Effector CD4-positive, alpha-beta T cell (primary cell): ENCODE measurements at places on chromosomes 1 and 21.

DNA sequence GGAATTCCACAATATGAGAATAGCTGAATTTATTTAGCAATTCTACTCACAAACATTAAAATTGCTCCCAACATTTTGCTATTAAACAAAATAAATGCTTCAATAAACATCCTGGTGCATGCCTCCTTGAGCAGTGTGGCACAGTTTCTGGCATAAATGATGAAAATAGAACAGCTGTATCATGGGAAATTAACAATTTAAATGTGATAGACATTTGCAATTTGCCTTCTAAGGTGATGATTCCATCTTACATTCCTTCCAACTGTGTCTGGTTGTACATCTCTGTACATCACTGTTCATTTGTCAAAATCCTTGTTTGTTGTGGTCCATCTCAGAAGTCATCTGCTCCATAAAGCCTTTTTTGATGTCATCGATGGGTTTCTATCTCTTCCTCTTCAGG, 198.7 kb downstream of the KCTD3 start:
- no peak for DNase-seq

GRCh38 chr1:194338241-194338948, 1152.0 kb upstream of the B3GALT2 start:
- no peak for DNase-seq

- DNase-seq, result no peak
Measured at GRCh38 chr21:38798481-38798882, 7.2 kb upstream of the ETS2 start.

- no peak for DNase-seq
Measured at GRCh38 chr21:28657566-28657965, 335.1 kb downstream of the LTN1 start.

DNA sequence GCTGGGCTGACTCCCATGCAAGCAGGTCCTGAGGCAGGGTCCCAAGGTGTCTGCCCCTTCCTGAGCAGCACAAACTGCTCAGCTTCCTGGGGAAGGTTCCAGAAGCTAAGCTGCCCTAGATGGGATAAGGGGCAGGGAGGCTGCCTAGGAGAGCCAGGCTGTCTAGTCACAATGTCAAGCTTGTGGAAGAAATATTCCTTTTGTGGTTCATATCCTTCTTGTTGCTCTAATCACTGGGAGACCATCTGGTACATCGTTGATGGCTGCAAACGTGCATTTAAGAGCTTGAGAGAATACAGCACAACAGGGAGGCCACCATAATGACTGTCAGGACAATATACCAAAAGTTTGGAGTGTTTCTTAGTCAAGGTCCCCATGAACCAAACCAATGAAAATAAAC, 67.4 kb downstream of the SLC16A1 start:
- DNase-seq, result no peak

DNA sequence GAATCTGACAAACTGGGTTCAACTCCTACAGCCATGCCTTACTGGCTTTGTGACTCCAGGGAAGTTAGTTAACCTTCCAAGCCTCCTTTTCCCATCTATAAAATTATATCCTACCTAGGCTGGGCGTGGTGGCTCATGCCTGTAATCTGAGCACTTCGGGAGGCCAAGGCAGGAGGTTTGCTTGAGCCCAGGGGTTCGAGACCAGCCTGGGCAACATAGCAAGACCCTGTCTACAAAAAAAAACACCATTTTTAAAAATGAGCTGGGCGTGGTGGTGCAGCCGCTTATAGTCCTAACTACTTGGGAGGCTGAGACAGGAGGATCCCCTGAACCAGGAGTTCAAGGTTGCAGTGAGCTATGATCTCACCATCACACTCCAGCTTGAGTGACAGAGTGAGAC, 15.1 kb downstream of the CELF3 start:
- DNase-seq, result no peak

- no peak for DNase-seq
Measured at GRCh38 chr1:160904783-160905616, 20.0 kb upstream of the ITLN1 start.

DNA sequence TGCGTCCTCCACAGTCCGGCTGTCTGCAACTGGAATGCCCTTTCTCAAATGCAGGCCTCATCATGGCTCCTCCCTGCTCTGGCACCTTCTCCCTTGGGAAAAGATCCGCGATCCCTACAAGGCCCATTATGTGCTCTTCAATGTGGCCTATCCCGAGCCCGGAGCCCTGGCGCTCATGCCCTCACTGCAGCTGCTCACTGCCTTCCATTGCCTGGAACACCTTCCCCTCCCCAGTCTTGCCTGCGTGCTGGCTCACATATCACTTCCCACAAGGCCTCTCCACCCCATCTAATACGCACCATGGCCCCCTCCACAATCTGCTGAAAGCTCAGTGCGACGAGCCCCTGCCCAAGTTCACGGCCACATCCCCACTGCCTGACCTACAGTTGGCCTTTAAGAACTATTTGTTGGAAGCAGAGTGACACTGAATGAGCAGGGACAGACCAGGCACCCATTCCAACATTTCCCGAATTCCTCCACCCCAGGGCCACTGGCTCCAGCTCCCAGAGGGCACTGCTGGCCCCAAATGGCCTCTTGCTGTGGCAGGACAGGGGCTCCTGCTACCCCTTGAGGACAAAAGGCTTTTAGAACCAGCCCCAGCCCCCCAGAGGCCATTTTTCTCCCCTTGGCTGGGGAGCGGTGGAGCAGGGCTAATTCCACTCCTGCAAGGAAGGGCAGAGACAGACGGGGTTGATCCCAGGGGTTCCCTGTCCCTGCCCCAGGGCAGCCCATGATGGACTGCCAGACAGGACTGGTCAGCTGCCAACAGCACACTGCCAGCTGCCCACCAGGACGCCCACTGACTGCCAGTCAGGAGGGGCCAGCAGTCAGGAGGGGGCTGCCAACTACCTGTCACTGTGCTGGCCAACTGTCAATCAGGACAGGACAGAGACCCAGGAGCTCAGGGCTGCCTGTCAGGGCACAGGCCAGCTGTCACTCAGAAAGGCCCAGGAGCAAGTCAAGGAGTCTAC, 64.8 kb downstream of the DHRS3 start:
- no peak for DNase-seq

DNA sequence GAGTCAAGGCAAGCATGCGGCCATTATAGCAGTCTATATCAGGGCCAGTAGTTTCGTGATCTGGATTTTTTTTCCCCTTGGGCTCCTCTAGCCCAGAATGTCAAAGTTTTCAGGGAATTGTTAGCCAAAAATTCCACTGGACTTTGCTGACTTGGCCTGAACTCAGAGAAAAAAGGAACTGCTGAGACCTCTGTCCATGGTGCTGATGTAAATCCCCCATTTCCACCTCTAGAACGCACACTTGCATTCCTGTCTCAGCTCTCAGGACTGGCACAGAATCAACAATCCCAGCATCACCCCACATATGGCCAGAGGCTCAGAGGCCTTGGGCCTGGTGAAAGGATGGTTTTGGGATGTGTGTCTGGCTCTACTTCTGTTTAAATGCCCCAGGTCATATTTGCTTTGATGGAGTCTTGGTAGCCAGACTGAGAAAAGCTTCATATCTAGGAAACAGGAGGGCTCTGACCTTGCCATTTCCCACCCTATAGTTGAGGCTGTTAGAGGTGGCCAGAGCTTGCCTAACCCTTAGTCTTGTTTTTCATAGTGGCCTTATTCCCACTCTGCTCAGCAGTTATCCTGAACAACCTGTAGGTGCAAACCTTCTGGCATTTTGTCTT, 16.9 kb upstream of the EFCAB14 start:
- no peak for DNase-seq

GRCh38 chr1:184366997-184367396, 19.8 kb upstream of the C1orf21 start:
- DNase-seq, result no peak

DNA sequence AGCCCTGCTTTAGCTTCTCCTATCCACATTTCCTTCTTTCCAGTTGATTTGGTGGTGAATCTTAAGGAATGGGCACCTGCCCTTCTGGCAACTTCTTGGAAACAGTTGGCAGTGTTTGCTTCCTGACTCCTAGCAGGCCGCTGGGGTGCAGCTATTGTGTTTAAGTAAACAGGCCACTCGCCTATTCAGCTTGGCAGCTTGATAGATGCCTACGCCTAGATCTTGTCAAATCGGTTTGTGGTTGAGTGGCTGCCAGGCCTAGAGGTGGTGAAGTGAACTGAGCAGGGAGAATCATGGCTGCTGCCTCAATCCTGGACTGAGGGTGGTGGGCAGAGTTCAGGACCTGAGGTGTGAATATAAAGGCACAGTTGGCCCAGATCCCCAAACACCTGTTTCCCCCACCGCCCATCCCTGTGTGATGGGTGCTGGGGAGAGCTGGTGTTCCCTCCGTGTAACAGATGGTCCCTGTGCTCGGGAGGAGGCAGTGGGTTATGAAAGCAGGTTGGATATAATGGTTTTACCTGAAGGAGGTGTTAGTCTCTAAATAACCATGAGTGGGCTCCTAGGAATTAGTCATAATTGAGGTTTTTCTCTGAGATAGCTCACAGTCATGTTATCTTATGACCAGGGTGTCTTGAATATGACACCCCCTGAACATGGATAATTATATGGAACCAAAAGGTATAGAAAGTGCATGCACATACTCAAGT, 940 bp upstream of the PLA2G2C start:
- DNase-seq, result peak; percentile 6

GRCh38 chr1:154807048-154807591, 63.0 kb downstream of the KCNN3 start:
- no peak for DNase-seq
